ENCODE measurements at places on chromosomes 2 and 18. TPM values are rescaled to one million over a fixed set of nuclear protein-coding genes. Genes with fewer than 3 reads are reported as not detected.
A peak's percentile ranks its signal among the peaks of the same experiment; 100 is the strongest.

- peak; percentile 55 for DNase-seq
Measured at GRCh38 chr2:38526195-38526594, 76.5 kb downstream of the HNRNPLL start.

GRCh38 chr2:72108121-72108520 is 39.5 kb downstream of the CYP26B1 start:
- no peak for DNase-seq

DNA sequence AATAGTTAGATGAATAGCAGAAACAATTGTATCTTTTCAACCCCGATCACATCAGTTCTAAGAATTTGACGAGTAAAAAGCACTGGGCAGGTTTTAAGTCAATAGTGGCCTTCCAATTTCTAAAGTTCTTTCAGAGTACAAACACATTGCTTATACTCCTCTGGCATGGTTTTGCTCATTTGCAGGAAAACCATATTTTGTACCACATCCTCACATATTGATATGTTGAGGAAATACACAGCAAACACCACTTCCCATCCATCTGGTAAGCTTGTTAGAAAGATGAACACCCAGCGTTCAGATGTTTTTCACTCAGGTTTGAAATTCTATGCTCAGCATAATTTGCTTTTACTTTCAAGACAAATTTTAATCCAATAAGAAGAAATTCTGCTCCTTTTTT is 344.6 kb upstream of the ACVR2A start:
- DNase-seq: no peak

- no peak for DNase-seq
Measured at GRCh38 chr2:32277363-32277673, 386 bp upstream of the YIPF4 start.

DNA sequence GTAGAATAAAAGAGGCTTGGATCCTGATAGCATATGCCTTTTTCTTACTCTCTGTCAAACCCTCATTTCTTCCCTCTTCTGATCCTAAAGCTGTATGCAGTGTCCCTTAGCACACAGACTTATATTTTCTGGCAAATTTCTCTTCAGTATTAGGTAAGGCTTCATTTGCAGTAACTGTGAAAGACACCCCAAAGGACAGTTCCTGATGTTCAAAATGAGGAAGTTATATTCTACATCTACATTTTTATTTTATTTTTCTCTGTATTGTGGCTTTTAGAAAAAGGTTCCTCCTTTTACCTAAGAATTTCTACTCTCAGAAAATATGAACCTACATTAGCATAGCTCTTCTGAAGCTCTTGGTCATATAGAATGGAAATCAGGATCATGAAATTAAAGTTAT is 261.7 kb downstream of the PDE11A start:
- no peak for DNase-seq

GRCh38 chr2:2245500-2245899 is 85.6 kb downstream of the MYT1L start:
- no peak for DNase-seq

- peak; percentile 96 for DNase-seq
Measured at GRCh38 chr2:10278029-10278762, 24.5 kb upstream of the HPCAL1 start.

DNA sequence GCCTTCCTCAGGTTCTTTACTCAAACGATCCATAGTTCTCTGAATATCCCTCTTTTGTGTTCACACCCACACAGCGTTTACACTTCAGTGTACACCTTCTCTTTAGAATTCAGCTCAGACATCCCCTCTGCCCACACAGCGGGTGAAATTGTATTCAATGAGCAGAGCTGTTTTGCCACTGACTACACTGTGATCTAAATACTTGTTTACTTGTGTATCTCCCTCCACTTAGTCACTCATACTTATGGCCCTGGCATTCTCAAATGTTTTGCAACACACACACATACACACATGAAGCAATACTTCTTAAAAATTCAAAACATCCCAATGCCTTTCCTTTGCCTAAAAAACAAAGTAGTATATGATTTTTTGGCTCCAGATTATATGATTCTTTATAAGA is 297.1 kb downstream of the TMX3 start:
- DNase-seq: peak; percentile 81

DNA sequence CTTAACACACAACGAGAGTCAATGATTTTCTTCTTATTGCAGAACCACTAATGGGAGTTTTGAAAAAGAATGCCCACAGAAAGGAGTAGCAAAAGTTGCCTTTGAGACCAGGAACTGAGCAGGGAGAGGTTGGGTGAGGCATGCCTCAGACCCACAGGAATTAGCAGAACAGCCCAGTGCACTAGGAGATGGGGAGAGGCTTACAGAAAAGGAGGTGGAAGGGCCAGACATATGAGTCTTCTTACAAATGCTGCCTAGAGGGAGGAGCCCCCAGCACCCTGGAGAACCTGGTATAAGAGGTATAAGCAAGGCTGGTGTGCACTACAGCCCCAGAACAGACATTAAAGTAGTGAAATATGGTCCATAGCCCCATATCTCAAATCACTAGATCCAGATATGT is 162.0 kb downstream of the DTNA start:
- DNase-seq: no peak

DNA sequence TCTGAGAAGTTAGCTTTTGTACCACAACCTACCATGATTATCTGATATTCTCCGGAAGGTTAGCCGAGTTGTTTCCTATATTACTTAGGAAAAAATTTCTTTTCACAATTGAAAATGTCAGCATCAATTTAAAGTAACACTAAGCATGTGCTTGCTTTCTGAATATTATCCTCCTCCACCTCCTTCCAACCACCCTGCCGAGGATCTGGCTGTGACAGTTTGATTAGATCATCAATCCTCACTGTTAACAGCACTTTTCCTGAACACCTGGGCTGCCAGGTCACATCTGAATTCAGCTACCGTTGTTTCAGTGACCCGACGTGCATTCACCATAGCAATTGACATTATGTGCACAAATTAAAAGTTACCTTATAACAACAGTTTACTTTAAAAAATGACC is 207.0 kb downstream of the ZNF407 start:
- DNase-seq: no peak

GRCh38 chr2:133497270-133497893 is 70.9 kb downstream of the NCKAP5 start:
- DNase-seq: no peak

Gene GCG
- 0.17 TPM for total RNA-seq

Gene UGT1A6
- not detected for total RNA-seq

Gene PLEK
- not detected for total RNA-seq

Gene VWC2L
- not detected for total RNA-seq

Gene PARD6G
- 2.8 TPM for total RNA-seq

Gene DIS3L2
- total RNA-seq: 12.5 TPM

All from LHCN-M2 (cell line).